ENCODE measurements at places on chromosomes 6 and 20. TPM values are rescaled to one million over a fixed set of nuclear protein-coding genes. Genes with fewer than 3 reads are reported as not detected.

- no peak for DNase-seq
Measured at GRCh38 chr20:3315136-3315535, 76.1 kb upstream of the SLC4A11 start.

DNA sequence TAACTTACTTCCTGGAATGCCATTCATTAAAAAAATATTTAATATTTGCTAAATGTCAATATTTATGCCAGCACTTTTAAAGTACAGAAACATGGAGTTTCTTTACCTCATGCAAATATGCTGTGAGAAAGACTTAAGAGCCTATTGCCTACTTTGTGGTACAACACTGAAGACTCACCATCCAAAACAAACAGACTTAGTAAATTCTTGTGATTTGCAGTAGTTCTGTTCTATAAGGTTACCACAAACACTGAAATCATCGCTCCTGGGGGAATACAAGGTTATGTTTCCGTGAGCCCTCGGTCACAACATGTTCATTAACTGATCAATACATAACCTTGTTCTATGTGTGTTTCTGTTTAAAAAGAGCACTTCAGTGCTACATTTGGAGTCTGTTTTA, 78.3 kb downstream of the ATG5 start:
- DNase-seq: no peak

DNA sequence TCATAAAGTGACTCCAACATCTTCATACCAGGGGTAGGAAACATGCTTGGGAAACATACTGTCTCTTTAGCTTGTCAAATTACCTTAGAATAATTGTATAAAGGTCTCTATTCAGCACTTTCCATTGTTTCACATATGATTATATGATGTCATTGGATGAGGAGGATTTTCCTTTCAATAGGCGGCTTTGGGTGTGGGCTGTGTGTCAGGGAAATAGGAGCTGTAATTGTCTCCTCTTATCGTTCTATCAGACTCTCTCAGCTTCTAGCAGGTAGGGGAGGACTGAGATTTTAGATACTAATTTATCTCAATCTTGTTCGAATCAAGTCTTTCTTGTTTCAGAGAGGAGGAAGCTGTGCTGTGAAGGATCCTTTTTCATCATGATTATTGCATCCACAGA, 179.4 kb upstream of the OLIG3 start:
- no peak for DNase-seq

DNA sequence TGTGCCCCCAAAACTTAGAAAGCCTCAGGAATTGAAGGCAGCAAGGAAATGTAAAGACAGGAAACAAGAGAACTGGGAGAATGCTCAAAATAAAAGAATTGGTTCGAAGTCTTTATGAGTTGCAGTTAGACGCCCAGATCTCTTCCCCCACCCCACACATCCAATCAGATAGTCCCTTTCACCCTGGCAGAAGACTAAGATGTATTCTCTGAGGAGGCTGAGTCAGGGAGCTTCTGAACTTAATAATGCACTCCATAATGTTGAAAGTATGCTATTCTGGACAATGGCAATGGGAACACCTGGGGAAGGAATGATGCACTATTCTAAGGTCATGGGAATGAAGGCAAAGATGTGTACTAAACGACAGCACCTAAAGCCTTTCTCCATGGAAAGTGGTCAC, 173.6 kb downstream of the MTFR2 start:
- DNase-seq: no peak

The C20orf144 gene
- 0.27 TPM for total RNA-seq

The EXOC2 gene
- 30.8 TPM for total RNA-seq

The TMEM74B gene
- 0.20 TPM for total RNA-seq
